NCI-H748 treated with DMSO at 0.1 percent for 48 hours (cell line): ENCODE measurements at places on chromosomes 6 and 20.

- no peak for DNase-seq
These were observed 2.9 kb downstream of the ZNF335 start for GRCh38 chr20:45968801-45969711.

DNA sequence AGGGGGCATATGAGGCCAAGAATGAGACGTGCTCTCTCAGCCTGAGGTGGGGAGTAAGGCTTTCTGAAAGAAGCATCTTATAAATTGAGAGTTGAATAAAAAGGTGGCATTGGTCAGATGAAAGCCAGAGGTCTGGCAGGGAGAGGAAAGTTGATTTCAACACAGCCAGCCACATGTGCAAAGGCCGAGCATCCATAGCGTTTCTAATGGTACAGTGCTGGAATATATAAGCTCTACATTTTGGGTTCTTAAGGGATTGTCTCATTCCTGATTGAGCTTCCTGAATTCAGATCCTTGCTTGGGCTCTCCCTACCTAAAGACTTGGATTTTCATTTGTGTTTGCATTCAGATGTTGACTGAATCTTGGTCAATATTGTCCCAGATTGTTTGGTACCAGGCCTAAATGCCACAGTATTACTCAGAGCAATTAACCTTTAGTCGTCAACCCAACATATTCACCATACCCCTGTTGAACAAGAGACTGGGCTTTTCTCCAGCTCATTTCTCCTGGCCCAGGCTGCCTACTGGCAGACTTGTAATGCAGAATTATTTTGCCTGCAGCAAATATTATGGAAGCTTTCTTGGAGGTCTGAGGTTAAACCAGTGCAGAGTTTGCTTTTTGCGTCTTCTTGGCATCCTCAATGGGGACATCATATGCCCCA lies 14.5 kb upstream of the BCAS1 start:
- no peak for DNase-seq

DNA sequence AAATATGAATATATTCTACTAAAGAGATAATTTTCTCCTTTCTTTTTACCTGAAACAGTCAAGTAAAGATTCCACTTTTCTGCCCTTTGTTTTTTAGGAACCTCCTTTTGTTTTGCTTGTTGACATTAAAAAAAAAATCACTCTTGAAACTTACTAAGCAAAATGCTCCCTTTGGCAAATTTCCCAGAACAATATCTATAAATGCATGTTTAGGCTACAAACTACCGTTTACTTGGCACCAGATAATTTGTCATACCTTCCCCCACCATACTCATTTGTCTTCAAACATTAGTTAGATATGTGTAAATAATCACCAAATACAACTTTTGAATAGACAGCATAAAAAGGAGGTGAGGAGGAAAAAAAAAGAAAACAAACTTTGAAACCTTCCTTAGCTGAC lies 604.7 kb downstream of the RFPL4B start:
- peak; percentile 90 for DNase-seq

DNA sequence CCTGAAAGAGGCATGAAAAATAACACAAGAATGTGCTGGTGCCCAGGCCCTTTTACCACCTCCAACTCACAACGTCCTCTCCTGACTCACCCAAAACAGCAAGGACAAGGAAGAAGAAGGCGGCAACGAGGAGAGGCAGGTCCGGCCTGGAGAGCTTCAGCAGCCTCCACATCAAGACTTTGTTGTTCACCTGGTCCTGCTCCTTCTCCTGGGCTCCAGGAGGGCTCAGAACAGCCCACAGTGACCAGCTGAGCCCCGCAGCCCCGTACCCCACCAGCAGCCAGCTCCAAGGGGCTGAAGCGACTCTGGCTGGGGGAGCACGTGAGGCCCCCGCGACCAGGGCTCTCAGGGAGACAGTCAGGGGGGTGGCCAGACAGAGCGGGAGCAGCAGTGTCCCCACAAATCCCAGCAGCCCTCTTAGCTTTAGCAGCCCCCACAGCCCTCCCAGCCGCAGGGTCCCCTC lies 857 bp downstream of the TAP2 start:
- DNase-seq, result no peak

- DNase-seq, result no peak
These were observed 38.3 kb downstream of the BCL2L1 start for GRCh38 chr20:31684153-31685015.

GRCh38 chr6:123417535-123417934 lies 219.2 kb downstream of the TRDN start:
- DNase-seq, result no peak

DNA sequence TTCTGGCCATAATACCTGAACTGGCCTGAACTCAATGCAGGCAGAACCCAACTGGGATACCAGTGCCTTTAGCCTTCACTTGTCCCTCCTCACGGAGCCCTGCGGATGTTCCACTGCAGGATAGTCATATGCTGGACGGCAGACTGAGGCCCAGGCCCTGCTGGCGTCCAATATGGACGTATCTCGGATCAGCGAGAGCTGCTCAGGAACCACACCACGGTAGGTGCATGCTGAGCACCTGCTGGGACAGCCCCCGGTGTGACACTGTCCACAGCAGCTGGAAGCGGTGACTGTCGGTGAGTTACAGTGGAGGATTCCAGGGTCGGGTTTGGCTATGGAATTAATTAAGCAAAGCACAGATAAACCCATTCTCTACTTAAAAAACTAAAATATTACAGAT lies 48.7 kb downstream of the PSMG4 start:
- no peak for DNase-seq

DNA sequence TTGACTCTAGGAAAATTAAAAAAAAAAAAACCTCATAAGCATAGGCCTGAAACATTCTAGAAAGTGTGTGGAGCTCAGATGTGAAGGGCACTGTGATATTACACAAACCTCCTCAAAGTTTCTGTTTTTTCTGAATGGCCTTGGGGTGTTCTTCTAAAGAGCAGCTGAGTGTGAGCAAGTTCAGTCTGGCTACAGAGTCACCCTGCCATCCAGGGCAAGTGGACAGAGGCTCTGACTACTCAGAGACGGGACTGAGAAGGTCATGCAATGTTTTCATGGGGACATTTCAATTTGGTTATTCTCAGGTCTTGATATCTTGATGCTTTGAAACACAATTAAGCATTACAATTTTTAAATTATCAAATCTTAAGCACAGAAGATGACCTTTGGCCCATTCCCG lies 36.6 kb upstream of the SSTR4 start:
- DNase-seq, result no peak
